Amniotic stem cell (primary cell): ENCODE measurements at places on chromosomes 1 and 21.

GRCh38 chr1:163544441-163544840 is 222.7 kb downstream of the NUF2 start:
- no peak for DNase-seq

DNA sequence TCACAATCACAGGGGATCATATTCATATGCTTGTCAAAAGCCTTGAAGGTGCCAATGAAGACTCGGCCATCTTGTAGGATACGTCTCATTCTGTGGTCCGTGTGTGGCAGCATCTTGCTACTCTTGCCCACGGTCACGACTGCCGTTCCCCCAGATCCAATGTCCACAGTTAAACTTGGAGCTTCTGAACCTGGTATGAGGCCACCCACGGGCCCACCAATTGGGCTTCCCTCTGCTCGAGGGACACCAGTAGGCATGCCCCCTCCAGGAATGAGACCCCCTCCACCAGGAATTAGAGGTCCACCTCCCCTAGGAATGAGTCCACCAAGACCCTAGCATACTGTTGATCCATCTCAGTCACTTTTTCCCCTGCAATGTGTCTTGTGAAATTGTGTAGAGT is 39.6 kb downstream of the MORN1 start:
- DNase-seq = no peak

DNA sequence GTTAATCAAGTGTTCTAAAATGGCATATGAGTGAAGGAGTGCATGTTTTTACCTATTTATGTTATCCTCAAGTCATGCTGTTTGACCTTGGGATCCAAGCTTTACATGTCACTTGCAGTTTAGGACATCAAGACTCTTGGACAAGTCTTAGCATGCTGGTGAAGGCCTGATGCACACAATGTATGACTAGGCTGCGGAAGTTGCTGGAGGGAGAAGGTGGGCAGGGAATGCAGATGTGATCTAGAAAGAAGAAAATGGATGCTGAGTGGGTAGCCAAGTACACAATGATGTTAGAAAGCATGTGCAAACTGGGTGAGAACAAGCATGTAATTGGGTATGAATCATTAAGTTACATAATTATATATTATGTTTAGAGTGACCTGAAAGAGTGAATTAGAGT is 301.8 kb downstream of the BRINP2 start:
- DNase-seq = no peak

DNA sequence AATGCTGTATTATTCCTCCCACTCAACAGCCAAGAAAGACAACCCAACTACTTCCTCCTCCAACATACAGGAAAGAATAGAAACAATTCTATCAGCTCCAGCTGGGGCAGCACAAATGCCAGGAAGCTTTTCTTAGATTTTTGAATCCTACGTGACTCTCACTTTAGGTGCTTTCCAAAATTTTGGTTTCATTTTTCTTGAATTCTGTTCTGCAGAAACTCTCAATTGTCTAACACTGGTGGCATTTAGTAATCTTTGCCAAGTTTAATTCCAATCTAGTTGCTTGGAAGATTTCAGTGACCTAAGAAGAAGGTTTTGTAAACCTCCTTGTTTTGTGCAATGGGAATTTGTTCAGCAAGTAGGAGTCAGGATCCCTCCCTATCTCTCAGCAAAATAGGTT is 37.1 kb upstream of the DOCK7 start:
- peak; percentile 52 for DNase-seq

- DNase-seq = no peak
These were observed 660 bp upstream of the PDE4B start for GRCh38 chr1:65791801-65792668.

DNA sequence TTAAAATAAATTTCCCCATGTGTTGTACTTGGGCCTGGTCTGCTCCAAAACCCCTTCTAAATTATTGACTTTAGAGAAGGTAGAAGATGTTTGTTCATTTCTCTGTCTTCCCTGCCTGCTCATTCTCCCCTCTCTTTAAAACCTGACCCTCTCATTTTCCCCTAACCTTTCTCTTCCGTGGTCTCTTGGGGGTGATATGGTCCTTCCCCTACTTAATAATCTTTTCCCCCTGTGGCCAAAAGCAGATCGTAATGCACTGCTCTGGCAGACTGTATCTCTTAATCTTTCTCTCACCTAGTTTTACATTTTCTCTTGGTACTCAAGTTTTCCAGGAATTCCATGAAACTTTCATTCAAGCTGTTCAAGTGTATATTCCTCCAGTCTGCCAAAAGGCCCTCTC is 301.7 kb downstream of the TTLL7 start:
- DNase-seq = no peak

GRCh38 chr21:33856893-33857527 is 58.6 kb downstream of the ATP5PO start:
- no peak for DNase-seq

GRCh38 chr21:35508139-35508888 is 459.2 kb upstream of the RUNX1 start:
- no peak for DNase-seq

DNA sequence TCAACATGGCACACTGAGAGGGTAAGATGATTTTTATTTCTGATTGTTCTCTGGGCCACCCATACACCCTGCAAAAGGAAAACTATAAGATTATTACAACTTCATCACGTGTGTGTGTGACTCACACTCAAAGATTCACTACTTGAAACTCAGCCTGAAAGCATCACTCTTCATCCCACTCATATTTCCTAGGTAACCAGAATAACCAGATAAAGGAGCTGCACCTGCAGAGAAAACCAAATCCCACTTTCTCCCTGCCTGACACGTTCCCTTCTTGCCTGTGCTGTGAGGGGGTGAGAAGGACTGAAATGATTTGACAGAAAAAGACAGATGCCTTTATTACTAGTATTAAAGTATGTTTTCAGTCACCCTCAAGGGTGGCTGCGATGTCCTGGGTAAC is 131.6 kb downstream of the TGFBR3 start:
- peak; percentile 50 for DNase-seq

GRCh38 chr1:159675046-159675445 is 39.3 kb downstream of the CRP start:
- DNase-seq = no peak
